ENCODE measurements at places on chromosomes 7 and 10.

DNA sequence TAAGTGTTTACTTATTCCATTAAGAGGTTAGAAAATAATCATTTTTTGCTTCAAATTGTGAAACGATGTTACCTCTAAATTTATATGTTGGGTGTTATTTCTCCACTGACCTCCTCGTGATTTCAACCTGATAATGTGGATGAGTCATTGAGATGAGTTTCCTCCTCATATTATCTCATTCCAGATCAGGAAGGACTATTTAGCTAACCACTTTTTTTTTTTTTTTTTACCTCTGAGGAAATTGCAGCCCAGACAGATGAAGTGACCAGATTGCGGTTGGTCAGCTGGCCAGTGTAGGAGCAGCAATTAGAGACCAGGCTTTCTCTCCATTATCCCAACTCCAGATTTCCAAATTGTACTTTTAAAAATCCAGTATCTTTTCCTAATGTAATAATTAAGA, 248.7 kb downstream of the FZD1 start:
- peak; percentile 41 for DNase-seq

GRCh38 chr10:61164458-61165160, 220.6 kb upstream of the RHOBTB1 start:
- no peak for DNase-seq

- DNase-seq, result no peak
Observed at GRCh38 chr7:79923953-79924352, 210.7 kb upstream of the GNAI1 start.

GRCh38 chr7:25215694-25216335, 12.5 kb downstream of the NPVF start:
- no peak for DNase-seq

GRCh38 chr7:50405221-50405620, 44.9 kb downstream of the FIGNL1 start:
- DNase-seq, result no peak

DNA sequence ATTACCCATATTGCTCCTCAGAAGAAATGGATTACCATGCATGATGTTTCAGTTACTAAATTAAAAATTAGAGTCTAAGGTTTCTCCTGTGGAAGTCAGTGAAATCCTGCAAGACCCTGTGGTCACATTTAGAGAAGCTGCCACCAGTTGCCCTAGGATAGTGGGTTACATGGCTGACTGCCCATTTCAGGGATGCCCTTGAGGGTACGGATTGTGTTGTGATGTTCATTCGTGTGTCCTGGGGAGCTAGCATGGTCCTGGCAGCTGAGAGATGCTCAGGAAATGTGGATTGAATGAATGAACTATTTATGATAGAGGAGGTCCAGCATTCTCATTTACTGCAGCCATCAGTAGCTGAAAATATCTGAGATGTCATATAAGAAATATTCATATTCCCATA, 55.1 kb downstream of the TMEM178B start:
- DNase-seq, result no peak

Data from astrocyte (in vitro differentiated cells and primary cell).